ENCODE measurements at places on chromosomes 2 and 18.

DNA sequence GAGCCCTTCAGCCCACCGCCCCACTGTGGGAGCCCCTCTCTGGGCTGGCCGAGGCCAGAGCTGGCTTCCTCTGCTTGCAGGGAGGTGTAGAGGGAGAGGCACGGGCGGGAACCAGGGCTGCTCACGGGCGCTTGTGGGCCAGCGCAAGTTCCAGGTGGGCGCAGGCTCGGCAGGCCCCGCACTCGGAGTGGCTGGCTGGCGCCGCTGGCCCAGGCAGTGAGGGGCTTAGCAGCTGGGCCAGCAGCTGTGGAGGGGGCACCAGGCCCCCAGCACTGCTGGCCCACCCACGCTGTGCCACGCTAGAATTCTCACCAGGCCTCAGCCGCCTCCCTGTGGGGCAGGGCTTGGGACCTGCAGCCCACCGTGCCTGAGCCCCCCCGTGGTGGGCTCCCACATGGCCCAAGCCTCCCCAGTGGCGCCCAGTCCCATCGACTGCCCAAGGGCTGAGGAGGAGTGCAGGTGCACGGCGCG is 45.2 kb downstream of the SLC5A7 start:
- no peak for DNase-seq

- DNase-seq: no peak
Measured at GRCh38 chr2:45974762-45975408, 322.3 kb upstream of the EPAS1 start.

- peak; percentile 71 for DNase-seq
Measured at GRCh38 chr2:181426672-181427071, 30.5 kb upstream of the ITGA4 start.

- DNase-seq: peak; percentile 50
Measured at GRCh38 chr18:62526098-62527025, 3.5 kb downstream of the ZCCHC2 start.

- DNase-seq: no peak
Measured at GRCh38 chr2:46351098-46351749, 54.0 kb downstream of the EPAS1 start.
